Activated CD4-positive, alpha-beta T cell treated with anti-CD3 and anti-CD28 coated beads for 4 hours (primary cell): ENCODE measurements at places on chromosomes 7 and 10.

DNA sequence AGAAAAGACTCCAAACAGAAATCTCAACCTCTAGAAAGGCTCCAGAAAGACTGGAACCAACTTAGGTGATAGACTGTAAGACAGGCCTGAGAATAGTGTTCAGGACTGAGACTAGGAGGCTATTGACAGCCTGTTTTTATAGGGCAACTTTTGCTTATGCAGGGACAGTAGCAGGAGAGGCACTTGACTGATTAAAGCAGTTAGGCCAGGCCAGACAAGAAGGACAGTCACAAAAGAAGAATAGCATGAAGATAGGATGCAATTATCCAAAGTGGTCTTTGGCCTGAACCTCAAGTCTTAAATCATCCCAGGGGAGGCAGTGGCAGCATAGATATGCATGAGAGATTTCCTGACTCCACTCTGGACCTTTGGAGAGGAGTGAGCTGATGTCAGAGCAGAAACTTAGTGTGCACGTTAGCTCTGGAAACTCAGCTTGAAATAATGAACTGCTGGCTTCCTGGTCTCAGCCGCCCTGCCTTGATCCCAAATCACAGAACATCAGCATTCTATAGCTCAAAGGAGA is 290.6 kb downstream of the SORCS3 start:
- no peak for DNase-seq

GRCh38 chr10:93413252-93413689 is 68.9 kb downstream of the MYOF start:
- DNase-seq, result no peak

DNA sequence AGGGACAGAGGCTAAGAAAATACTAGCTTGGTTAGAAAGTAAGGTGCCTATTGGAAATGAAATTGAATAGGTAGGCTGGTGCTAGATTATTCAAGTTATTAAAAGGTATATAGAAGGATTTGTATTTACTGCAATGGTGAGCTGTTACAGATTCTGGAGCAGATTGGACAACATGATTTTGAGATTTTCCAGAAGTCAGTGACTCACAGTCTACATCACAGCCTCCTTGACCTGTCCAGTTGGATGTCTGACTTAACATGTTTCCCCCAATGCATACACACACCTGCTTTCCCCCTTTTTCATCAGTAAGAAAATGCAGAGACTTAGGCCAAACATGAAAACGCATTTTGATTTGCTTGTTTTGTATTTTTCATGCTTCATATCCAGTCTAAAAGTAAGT is 33.4 kb downstream of the STARD3NL start:
- no peak for DNase-seq

GRCh38 chr10:7260912-7261311 is 149.9 kb downstream of the SFMBT2 start:
- no peak for DNase-seq

- DNase-seq, result no peak
Measured at GRCh38 chr7:28811008-28811407, 147.1 kb downstream of the TRIL start.

DNA sequence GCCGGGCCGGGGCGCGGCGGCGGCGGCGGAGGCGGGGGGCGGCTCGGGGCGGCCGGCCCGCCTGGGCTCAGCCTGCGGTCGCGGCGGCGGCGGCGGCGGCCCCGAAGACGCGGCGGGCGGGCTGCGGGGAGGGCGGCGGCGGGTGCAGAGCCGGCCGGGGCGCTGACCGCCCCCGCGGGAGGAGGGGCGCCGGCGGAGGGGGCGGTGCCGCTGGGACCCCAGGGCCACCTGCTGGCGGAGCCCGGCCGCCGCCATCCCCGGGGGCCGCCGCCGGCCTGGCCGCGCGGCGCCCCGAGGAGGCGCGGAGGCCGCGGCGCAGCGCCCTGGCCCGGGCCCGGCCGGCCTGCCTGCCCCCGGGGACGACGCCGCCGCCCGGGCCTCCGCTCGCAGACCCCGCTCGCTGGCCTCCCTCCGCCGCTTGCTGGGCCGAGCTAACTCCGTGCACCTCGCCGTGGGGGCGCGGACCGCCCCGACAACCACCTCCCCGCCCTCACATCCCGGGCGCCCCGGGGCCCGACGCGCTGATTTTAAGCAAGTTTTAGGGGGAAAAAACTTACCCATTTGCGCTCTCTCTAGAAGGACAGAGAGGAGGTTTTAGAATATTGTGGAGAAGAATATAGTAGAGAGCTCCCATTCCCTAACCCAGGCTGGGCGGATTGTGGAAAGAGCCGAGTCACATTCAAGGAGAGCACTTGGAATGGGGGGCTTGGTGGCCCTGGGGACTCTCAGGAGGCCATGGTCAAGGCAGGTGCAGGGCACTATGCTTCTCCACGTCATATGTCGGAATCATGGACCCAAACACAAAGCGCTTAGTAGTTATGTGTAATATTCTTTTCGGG is at the start of gene BEND7:
BEND7 (minus strand) TSS at position 140 of the 839 bp plus-strand sequence. CDS start 481 bp downstream, outside the sequence.
- DNase-seq, result no peak

- DNase-seq, result no peak
Measured at GRCh38 chr7:129799350-129799955, 153.3 kb downstream of the UBE2H start.

- DNase-seq, result peak; percentile 8
Measured at GRCh38 chr7:128322040-128322643, 21.6 kb downstream of the RBM28 start.

GRCh38 chr10:83723080-83723479 is 416.2 kb upstream of the GHITM start:
- no peak for DNase-seq

- no peak for DNase-seq
Measured at GRCh38 chr7:95433952-95434556, 774 bp downstream of the PON2 start.

DNA sequence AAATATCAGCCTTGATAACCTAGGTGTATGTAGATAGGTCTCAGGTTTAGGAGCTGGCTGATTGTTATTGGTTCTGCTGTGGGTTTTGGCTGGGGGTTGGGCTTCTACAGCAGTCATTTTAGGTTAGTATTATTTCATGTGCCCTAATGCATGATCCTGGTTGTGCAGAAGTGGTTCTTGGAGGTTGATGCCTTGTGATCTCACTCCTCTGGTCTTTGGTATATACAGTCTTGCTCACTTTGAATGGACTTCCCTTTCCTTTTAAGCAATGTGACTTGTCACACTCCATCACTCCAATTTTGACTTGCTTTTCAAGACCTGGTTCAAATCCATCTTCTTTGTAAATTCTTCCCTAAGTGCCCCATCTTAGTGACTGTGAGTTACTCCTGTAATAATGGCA is 188.9 kb downstream of the LRMDA start:
- no peak for DNase-seq

DNA sequence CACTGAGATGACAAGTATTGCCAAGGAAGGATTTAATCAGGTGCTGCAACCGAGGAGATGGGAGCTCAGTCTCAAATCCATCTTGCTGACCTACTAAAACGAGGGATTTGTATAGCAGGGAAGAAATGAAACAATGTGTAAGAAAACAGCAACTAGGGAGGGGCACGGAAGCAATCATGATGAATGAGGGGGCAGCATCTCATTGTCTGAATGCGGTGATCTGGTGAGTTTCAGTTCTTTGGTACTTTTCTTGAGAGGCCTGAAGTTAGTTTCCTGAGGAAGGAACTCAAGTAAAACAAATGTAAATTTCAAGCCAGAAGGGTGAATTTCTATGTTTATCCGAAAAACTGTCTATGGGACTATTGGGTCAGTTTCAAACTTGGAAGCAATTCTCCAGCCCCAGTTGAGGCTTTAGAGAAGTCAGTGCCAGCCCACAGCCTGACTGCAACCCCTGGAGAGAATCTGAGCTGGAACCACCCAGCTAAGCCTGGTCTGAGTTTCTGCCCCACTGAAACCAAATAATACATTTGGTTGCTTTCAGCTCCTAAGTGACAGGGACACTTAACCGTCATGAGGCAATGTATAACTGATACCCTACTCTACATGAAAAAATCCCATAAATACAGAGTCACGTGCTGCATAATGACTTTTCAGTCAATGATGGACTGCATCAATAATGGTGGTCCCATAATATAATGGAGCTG is 45.8 kb upstream of the TNS3 start:
- DNase-seq, result no peak

DNA sequence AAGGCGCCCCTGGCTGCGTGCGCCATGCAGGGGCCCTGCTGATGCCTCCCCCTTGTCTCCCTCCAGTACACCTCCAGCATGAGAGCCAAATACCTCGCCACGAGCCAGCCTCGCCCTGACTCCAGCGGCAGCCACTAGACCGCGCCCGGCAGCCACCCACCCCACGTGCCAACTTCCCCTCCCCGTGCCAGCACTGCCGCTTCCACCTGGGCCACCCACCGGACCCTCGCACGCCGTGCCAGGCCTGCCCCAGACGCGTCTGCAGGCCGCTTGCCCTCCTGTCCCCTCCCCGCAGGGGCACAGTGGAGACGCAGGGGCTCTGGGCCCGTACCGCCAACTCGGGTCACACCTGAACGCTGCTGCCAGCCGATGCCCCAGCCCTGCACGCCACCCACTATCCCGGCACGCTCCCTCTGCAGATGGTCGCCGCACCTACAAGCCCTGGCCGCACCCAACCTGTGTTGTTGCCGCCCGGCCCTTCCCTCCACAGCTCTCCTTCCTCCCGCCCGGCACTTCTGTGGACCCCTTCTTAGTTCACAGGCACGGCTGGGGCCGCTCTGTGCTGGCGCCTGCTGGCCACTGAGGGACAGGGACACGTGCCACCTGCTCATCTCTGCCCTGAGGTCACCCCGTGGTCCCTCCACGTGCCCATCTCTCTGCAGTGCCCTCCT is 26.3 kb upstream of the AMZ1 start:
- DNase-seq, result no peak

- DNase-seq, result peak; percentile 65
Measured at GRCh38 chr10:101041252-101041761, 10.3 kb downstream of the SFXN3 start.

DNA sequence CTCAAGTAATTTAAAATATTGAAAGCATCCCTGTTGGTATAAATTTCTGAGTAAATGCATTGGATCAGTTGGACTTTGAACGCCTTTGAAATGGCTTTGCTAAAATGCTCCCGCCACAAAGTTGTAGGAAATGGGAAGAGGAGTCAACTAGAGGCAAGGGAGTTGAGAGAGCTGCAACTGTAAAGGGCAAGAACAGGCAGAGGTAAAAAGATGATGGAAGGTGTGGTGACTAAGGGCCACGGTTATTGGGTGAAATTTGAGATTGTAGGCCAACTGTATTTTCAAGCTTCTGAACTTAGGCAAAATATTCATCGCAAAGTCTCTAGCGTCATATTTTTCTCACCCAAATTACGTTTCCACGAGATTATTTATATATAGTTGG is 595 bp upstream of the SUMF2 start:
- no peak for DNase-seq

- DNase-seq, result peak; percentile 50
Measured at GRCh38 chr10:17617031-17617911, at the start of gene HACD1. Gene HACD1, minus strand, starts transcription at chr10:17617374. Its CDS starts 35 bp downstream, at chr10:17617339.

DNA sequence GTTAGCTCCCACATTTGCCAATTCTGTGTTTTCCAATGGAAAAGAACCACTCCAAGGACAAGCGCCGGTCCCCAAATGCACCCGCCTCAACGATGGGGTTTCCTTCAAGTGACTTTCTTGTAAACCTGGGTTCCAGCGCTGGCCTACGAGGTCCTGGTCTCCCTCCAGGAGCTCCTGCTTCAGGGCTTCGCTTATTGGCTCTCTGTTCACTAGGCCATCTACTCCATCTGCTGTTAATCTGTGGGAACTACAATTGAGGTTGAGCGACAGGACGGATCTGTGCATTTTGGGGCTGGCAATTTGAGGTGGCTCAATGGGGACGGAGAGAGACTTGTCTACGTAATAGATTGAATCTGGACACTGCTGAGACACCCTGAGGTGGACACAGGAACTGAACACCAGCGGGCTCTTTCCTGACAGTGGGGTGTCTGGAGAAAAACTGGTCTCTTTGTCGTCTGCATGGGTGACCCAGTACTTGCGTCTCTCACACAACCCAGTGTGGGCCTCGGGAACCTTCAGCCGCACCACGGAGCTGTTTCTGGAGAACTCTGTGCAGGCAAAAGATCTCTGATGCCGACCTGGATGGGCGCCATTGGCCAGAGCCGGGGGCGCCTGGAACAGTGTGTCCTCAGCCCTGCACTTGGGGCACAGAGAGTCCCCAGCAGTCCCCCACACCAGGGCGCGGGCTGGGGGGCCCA is 115.9 kb upstream of the ADAM12 start:
- no peak for DNase-seq

GRCh38 chr10:98696516-98696915 is 249.8 kb upstream of the HPS1 start:
- DNase-seq, result no peak

- DNase-seq, result no peak
Measured at GRCh38 chr7:101635484-101635883, 6.4 kb upstream of the MYL10 start.

DNA sequence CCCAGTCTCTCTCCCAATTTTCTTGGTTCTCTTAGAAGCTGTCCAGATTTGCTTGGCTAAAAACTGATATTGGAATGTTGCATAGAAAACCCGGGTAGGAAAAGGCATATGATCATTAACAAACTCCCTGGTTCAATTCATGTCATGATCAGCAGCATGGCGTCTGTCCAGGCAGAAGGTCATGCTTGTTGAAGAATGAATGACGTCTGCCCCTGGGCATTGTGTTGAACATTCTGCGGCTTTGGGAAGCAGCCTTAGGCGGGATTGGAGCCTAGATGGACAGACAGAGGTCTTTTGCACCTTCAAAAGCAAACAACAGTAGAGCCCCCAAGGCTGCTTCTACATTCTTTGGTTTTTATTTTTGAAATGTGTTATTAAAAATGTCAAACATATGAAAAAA is 7.7 kb upstream of the MINDY3 start:
- DNase-seq, result no peak

GRCh38 chr10:34526758-34527730 is 288.1 kb downstream of the PARD3 start:
- no peak for DNase-seq

DNA sequence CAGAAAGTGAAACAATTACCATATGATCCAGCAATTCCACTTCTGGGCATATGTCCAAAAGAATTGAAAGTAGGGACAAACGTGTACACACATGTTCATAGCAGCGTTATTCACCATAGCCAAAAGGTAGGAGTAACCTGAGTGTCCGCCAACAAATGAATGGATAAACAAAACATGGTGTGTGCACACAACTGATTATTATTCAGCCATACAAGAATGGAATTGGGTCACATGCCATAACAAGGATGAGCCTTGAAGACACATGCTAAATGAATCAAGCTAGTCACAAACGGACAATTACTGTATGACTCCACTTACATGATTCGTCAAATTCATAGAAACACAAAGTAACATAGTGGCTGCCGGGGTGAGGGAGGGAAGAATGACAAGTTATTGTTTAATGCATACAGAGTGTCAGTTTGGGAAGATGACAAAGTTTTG is 4.1 kb upstream of the OIT3 start:
- DNase-seq, result no peak

DNA sequence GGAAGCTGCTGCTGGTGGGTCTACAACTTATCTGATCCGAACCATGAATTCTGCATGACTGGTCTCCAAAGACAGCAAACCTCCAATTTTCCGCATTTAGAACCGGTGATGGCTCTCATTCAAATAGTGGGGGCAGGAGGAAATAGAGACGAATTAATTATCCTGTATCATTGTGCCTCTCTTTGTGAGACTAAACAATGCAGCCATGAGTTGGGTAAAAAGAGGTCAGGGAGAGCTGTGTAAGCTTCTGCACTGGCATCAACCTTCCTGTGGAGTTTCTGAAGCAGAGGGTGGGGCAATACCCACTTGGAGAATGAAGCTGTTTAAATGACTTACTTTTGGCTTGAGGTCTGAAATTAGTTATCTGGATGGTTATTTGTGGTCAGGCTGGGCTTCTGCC is 266.4 kb downstream of the SORCS3 start:
- no peak for DNase-seq
